ENCODE measurements at places on chromosomes 4 and X.

DNA sequence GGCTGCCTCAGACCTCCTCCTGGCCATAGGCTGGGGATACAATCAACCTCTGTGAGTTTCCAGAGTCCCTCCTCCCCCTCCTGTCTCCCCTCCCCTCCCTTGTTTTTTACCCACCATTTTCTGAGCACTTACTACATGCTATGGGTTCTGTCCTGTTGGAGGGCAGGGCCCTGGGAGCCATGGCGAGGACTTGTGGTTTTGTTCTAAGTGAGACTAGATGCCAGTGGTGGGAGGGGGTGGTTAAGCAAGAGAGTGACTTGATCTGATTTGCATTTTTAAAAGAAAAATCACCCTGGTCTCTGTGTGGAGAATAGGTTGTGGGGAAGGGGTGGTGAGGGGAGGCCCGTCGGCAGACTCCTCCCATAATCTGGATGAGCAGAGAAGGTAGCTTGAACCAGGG is 39.5 kb downstream of the EFNB1 start:
- DNase-seq, result no peak

DNA sequence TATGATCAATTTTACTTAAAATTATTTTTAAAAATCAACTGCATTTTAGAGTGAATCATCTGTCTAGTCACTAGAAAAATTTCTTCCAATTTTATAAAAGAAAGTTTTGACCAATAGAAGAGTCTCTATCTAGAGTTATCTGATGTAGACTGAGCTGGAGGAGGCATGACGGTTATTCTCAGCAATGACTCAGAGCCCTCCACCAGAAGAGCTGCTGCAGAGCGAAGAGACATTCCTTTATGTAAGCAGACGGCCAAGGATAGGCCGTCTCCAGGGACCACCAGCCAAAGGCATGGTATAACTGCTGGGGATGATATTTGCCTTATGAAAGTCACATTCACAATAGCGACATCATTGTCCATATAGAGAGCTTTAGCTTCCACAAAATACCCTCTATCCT is 23.0 kb downstream of the LDB2 start:
- DNase-seq, result no peak

- DNase-seq, result peak; percentile 28
These were observed 135.1 kb upstream of the PACRGL start for GRCh38 chr4:20565075-20565721.

DNA sequence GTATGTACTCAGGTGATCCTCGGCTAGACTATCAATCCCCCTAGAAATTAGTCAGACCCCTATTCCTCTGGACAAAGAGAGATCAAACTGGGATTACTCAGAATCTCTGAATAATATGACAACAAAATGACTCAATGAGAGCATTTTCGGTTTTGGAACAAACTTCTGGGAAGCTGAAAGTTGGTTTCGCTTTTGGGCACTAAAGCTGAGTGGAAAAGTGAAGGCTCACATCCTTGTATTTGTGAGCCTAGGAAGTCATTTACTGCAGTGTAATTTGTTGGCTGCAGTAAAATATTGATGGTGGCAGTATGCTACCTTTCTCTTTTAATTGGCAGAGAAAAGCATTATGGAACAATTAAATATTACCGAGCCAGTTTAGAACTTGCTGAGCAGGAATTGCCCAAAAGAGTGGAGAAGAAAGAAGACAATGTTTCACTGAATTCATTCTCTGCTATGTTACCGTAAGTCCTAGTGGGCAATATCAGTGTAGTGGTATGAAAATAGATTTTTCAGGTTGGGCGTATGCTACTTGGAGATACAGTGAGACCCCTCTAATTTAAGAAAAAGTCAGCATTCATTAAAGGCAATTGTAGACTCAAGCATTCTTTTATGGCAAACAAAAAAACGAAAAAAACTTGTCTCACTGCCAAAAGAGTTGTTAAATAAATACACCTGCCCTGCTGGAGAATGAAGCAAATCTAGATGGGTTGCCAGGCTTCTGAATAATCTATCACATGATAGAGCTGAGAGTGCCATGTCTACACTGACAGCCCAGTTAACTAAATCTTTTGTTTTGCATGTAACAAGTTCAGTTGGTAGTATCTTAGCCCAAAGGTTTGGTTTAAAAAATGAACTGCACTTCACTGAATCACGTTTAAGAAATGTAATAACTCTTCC is 69.6 kb downstream of the AGTR2 start:
- DNase-seq, result peak; percentile 29

DNA sequence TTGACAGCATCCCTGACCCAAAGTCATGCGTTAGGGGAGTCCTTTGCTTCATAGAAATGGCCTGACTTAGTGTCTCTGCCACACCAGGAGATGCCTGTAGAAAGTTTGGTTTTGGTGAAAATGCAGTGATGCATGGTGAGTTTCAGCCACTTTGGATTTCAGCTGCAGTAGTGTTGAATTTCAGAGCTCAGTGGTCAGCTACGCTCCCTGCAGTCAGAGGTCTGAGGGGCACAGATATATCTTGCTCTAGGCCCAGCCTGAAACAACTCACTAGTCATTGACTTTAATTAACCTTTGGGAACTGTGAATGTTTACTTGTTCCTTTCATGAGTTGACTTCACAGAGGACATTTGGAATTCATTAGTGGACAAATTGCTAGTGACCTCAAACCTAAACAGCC is 17.5 kb downstream of the RBMX2 start:
- no peak for DNase-seq

DNA sequence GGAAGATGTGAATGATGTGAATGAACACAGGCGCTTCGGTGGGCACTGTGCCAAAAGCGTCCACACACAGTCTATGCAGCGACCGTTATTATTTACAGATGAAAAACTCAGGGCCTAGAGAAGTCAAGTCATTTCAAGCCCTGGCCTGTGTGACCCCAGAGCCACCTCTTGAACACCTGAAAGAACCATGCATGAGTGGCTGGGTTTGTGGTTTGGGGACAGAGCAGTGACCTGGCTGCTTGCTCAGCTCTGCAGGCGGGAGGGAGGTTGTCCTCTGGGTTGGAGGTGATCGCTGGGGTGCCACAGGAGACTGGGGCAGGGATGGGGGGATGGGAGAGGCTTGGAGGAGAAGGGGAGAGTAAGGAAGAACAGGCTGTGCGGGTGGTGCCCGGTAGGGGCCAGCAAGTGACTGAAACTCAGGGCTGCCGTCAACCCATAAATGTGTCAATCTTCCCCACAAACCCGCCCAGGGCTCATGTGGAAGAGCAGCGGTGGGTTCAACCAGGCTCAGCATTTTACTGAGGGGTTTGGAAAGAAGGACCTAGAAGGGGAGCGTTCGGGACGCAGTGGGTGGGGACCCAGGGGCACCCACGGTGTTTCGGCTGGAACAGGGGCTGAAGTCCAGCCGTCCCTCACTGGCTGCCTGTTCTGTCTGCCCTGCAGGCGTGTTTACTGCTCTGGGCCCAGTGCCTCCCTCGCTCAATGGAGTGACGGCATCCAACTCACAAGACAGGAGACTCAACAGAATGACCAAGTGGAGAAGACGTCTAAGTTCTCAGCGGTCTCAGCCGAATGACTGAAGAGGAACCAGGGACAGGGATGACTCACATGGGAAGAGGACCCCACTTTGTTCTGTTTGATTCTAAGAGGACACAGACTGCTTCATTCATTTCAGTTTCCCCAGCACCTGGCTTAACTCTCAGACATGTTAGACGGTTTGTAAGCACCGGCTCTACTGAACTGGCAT is 167.8 kb downstream of the AFAP1 start:
- no peak for DNase-seq

GRCh38 chr4:146059865-146060264 is 115.7 kb upstream of the LSM6 start:
- DNase-seq, result no peak

GRCh38 chr4:37434469-37434868 is 189.9 kb downstream of the NWD2 start:
- DNase-seq, result no peak

DNA sequence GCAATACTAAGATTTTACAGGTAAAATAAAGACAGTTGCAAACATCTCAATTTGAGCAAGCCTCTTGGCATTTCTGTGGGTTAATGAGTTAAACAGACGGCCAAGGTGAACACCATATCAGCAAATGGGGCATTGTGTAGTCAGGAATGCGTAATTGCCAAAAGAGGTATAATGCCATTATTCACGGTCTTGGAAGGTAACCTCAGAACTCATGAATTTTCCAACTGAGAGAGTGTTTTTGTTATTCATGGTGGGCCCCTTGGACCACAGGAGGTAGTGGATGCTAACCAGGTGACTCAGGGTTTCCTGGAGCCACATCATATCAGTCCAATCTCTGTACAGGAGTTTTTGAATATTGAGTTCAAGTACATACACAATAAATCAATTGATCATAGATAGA is 368.0 kb upstream of the TECRL start:
- DNase-seq, result no peak

Measured in foreskin keratinocyte (primary cell).